ENCODE measurements at places on chromosomes 16 and 17.

GRCh38 chr17:27294689-27295630 lies 1.0 kb downstream of the WSB1 start:
- peak; percentile 49 for DNase-seq

DNA sequence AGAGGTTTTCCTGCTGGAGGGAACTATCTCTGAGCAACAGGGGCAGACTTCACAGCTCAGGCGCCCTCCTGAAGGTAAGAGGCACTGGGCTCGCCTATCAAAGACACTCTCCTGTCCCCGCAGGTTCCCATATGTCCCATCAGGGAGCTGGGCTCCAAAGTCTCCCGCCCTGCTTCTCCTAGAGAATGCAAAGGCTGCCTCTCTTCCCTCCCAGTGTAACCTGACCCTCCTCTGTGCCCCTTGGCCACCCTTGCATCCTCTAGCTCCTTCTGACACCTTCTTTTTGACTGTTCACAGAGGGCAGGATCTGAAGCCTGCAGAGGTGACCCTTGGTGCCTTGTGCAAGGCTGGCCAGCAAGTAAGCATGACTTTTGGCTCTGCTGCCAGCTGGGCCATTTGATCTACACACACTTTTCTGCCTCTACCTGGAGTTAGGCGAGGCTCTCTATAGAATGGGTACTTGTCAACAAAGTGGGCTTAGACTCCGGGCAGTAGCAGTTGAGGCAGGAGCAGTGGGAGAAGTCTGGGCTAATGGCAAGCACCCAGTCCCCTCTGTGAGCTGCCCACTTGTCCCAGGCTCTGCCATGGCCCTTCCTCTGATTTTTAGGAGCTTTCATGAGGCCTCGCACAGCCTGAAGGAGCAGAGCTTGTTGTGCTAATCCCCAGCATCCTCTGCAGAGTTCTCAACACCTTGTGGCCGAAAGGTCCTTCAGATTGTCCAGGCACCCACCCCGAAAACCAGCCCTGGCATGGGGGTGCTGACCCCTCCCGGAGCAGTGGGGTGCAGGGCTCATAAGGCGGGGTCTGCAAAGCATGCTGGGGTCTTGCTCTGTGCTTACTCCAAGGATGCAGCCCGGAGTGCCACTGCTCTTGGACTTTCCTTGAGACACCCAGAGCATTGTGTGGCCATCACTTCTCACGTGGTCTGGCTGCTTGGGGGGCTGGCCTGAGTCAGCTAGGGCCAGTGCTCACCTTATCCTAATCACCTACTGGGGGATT lies 122.9 kb downstream of the METRNL start:
- DNase-seq, result no peak

DNA sequence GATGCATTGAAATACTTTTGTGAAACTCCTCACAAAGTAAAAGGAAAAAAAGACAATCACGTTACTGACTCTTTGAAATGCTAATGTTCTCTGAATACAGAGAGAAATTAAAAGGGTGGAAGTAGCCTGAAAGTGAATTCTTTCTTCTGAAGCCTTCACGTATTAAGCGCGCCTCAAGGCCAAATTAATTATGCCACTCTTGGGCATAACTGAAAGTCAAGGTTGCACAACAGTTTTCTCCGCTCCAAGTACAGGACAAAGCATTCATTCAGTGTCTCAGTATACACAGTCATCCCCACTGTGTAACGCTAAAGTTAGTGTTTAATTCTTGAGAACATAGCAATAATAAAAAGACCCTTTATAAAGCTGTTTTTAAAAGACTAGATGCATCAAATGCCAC lies 21.5 kb downstream of the PARN start:
- DNase-seq, result no peak

DNA sequence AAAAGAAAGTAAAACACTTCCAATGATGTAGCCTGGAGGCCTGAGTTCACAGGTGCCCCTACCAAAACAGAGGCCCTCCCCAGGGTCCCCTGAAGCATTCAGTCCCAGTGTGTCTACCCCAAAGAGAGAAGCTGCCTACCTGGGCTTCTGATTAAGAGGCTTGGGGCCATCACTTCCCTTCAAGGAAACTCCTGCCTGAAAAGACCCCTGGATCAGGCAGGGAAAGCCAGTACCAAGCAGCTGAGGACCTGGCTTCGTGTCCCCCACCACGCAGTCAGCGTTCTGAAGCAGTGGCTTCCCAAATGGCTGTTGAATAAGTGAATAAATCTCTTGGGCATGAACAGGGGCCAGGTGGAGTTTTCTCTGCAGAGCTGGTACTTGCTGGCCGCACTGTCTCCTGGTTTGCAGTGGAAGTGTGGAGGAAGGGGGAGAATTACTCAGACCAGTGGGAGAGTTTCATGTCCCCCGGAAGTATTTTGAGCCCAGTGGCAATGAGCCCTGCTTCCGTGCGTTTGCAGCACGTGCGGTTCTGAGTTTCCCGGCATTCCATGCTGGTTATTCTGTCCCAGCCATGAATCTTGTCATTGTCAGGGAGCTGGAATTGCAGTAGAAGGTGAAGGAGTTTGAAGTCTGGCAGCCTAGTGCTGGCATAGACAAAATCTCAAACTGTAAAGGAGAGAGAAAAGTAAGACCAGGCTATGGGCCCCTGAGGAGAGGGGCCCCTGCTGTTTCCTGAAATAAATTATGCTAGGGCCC lies 27.0 kb downstream of the RMI2 start:
- no peak for DNase-seq

DNA sequence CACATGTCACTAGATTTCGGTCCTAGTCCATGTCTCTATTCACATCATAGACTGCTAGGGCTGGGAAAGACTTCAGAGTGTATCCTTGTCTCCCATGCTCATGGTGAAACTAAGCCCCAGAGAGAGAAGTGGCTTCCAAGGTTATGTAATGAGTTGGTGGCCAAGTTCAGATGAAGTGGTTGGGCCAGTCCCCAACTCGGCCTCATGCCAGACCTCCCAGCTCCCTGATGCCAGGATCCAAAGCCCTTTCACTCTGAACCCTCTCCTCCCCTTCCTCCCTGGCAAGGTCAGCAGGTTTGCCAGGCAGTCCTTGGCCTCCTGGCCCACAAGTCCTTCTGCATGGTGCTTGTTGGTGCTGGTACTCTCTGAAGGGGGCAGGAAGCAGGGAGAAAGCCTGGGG lies 189.7 kb downstream of the AXIN2 start:
- no peak for DNase-seq

DNA sequence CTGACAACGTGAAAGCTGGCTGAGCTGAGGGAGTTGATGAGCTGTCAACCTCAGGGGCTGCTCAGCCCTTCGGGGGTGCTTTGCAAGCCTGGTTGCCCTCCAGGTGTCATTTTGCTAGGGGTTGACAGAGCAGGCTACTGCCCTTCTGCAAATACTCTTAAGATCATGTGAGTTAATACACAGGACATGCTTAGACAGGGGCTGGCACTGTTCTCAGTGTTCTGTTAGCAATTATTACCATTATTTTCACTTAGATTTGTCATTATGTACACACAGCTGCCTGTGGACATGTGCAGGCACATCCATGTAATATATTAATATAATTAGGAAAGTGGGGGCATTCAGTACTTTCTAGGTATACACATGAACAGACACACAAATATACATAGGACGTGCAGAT lies 554.3 kb upstream of the HSBP1 start:
- DNase-seq, result peak; percentile 79

DNA sequence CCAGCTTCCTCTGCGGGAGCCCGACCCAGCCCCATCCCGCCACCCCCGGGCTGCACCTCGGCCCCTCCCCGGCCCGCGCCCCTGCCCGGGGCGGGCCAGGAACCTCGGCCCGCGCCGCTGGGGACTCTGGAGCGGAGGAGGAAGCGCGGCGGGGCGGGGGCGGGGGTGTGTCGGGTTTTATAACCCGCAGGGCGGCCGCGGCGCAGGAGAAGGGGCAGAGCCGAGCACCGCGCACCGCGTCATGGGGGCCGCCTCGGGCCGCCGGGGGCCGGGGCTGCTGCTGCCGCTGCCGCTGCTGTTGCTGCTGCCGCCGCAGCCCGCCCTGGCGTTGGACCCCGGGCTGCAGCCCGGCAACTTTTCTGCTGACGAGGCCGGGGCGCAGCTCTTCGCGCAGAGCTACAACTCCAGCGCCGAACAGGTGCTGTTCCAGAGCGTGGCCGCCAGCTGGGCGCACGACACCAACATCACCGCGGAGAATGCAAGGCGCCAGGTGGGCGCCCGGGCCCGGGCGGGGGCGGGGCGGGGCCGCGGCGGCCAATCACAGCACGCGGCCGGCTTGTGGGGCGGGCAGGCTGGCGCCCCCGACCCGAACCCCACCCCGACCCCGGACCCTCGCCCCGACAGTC lies at the start of gene ACE:
TSS of gene ACE (plus strand) at position 208 of the 626 bp plus-strand sequence. CDS start at position 242, 34 bp downstream.
- DNase-seq, result peak; percentile 74

GRCh38 chr17:77145612-77146245 lies 5.0 kb downstream of the SEC14L1 start:
- no peak for DNase-seq

DNA sequence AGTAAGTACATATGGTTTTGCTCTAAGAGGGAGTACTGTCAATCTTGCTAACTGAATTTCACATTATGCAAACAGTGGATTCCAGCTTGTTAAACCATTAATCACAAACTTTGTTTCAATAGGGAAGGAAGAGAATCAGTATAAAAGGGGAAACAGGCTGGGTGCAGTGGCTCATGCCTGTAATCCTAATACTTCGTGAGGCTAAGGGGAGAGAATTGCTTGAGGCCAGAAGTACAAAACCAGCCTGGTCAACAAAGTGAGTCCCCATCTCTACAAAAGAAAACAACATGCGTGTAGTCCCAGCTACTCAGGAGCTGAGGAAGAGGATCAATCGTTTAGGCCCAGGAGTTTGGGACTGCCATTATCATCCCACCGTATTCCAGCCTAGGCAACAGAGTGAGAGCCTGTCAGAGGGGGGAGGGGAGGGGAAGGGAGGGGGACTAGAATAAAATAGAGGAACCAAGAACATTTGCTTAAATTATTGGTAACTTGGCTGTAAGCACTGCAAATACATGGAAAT lies 65.7 kb downstream of the FBXL20 start:
- no peak for DNase-seq

GRCh38 chr17:42835732-42836131 lies 2.5 kb downstream of the PSME3 start:
- DNase-seq, result no peak

DNA sequence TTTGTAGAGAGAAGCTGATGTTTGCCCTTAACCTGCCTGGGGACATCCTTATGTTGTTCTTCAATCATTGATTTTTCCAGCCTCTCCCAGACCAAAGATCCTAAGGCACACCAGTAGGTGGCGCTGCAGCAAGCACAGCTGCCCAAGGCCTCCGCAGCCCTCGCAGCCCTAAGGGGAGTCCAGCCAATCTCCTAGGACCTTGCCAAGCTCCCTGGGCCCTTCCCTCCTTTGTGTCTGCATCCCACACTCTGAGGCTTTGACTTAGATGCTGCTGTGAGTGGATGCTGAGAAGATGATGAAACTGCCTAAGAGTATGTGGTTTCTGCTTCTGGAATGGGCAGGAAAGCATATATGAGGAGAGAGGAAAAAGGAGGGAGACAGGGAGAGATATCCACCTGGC lies 47.1 kb downstream of the SPACA3 start:
- no peak for DNase-seq

- DNase-seq, result no peak
Measured at GRCh38 chr17:55202896-55203295, 61.9 kb upstream of the HLF start.

GRCh38 chr17:44556166-44556831 lies 985 bp upstream of the FZD2 start:
- peak; percentile 6 for DNase-seq

GRCh38 chr17:48059125-48059668 lies 11.0 kb downstream of the NFE2L1 start:
- no peak for DNase-seq

GRCh38 chr16:53953336-53953735 lies 249.4 kb downstream of the FTO start:
- no peak for DNase-seq

DNA sequence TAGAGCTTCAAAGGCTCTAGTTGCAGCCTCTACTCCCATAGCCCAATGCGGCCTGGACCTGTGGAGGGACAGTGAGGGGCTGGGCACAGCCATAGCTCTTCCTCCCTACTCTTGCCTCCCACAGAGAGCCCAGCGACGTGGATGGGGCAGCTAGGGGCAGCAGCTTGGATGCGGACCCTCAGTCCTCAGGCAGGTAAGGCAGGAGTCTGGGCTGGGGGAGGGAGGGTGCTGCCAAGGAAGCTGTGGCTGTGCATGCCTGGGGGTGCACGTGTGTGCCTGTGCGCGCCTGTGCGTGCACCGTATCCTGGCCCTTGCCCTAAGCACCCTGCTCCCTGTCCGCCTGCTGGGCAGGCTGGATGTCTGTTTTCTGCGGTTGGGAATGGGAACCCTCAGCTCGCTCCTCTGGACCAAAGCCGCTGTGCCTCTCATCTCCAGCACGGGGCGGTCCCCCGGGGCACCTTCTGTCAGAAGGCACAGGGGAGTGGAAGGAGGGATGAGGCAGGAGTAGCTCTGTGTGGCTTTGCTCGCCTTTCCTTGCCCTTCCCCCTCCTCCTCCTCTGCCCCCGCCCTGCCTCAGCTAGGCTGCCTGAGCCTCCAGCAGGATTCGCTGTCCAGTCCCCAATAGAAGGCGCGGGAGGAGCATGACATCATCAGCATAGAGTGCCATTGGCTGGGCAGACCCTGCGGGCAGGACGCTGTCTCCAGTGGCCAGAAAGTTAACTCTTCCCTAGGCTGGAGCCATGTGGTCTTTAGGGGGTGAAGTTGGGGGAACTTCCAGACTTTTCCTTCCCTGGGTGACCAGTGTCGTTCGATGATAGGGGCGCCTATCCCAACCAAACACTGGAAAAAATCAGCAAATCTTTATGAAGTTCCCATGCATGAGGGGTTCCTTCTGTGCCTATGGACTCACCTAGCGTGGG lies 797 bp downstream of the PRCD start:
- peak; percentile 68 for DNase-seq

- DNase-seq, result no peak
Measured at GRCh38 chr16:81861915-81862314, 82.8 kb downstream of the PLCG2 start.

GRCh38 chr17:32763855-32764439 lies 113.0 kb downstream of the MYO1D start:
- no peak for DNase-seq

DNA sequence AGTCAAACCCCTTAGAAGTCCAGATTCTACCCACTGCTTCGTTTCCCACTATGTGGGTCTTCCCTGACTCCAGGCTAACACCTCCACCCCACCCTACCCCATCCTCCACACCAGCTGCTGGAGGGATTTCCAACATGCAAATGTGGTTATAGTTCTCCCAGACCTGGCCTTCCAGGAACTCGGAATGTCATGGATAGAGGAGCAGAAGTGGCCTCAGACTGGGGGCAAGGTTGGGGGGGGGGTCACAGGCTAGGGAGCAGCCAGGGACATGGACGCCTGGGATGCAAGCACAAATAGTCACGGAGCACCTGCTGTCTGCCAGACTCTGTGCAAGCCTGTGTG lies 2.0 kb downstream of the CAMKK1 start:
- DNase-seq, result no peak

- peak; percentile 98 for DNase-seq
Measured at GRCh38 chr17:75779250-75779986, 5.2 kb upstream of the UNK start.

DNA sequence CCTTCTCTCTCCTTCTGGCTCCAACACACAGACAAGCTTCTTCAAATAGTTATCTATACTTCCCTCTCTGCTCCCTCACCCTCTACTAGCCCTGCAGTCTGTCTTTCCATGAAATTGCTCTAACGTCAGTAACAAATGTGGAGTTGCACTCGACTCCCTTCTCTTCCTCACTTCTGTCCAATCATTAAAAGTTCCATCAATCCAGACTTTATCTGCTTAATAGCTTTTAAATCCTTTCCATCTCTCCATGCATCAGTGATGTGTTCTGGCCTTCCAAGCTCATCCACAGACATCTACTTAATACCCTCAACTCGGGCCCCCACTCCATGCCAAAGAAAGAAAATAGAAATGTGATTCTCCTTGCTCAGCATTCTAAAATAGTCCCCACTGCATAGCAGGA lies 422.1 kb upstream of the CDH5 start:
- DNase-seq, result no peak

- no peak for DNase-seq
Measured at GRCh38 chr17:64470625-64471024, 21.7 kb downstream of the MILR1 start.

Data from NCI-H1105 (cell line).